ENCODE measurements at places on chromosomes 7 and 10.
A peak's percentile ranks its signal among the peaks of the same experiment; 100 is the strongest.

GRCh38 chr7:99372275-99373090 is 2.0 kb upstream of the ARPC1B start:
- DNase-seq: peak; percentile 81

DNA sequence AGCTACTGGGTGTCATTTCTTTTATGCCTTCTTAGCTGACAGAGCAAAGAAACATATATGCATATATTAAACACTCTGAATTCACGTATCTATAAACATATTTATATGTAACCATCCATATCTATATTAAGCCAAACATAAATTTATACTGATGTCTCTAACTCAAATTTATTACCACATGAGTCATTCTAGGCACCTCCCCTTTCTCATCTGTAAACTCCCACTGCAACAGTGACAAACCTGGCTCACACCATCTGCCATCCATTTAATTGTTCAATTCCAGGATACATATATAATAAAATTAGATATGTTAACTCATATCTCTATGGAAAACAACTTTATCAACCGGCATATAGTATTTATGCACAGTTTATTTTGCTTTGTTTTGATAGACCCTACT is 722.3 kb downstream of the SORCS1 start:
- no peak for DNase-seq

DNA sequence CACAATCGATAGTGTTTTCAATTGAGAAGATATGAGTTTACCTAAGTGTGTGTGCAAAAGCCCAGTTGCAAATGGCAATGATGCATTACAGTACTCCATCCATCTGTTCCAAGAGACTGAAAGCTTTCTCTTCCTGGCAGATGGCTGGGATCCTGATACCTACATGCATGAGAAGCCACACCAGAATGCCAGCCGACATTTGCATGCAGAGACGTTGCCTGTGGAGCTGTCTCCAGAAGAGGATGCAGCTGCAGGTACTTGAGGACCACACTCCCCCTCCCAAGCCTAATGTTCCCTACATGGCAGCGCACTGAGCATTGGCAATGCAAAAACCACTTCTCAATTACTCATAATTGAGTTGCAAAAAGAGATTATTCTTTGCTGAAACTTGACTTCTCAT is 332.1 kb downstream of the WDR11 start:
- DNase-seq: no peak

DNA sequence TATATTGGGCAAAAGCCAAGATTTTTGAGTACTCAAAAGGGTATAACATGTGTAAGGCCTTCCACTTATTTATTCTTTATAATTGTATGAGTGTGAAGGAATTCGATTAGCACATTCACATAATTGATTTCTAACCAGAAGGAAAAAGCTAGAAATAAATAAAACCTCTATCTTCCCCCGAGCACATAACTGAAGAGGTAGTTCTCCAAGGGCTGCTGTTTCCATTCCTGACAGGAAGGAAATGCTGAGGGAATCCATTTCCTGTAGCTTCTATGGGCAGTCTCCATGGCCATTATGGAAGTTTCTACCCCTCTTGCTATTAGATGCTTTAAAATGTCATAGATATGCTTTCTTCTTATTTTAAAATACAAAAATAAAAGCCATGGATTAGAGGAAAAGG is 70.5 kb upstream of the ABCB5 start:
- no peak for DNase-seq

- no peak for DNase-seq
Measured at GRCh38 chr10:21056461-21056860, 159.3 kb upstream of the NEBL start.

DNA sequence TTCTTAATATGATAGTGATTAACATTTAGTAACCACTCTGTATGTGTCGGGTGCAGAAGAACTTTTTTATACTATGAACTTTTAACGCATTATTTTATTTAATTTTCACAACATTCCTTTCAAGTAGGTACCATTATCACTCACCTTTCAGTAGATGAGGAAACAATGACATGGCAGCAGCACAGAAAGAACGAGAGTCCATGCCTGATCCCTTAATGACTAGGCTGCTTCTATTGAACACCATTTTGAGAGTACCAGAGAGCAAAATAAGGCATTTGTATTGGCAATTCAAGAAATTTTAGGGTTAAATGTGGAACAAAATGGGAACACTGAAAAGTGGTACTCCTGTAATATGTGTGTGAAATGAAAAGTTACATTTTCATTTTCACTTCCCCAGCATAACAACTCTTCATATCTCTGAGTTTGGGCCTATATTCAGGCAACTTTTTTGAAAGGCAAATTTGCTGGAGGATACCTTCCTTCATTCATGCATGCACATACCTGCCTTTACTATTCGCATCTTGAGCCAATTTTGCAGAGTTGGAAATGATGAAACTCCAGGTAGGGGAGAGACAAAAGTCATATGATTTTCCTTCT is 12.8 kb downstream of the LRRN3 start:
- no peak for DNase-seq

- DNase-seq: peak; percentile 36
Measured at GRCh38 chr7:105920766-105921165, 42.3 kb upstream of the CDHR3 start.

- no peak for DNase-seq
Measured at GRCh38 chr7:73954181-73954580, 73.8 kb upstream of the ELN start.

GRCh38 chr7:16417906-16418305 is 3.4 kb downstream of the CRPPA start:
- DNase-seq: no peak

- peak; percentile 26 for DNase-seq
Measured at GRCh38 chr7:149005427-149006344, 22.6 kb downstream of the PDIA4 start.

DNA sequence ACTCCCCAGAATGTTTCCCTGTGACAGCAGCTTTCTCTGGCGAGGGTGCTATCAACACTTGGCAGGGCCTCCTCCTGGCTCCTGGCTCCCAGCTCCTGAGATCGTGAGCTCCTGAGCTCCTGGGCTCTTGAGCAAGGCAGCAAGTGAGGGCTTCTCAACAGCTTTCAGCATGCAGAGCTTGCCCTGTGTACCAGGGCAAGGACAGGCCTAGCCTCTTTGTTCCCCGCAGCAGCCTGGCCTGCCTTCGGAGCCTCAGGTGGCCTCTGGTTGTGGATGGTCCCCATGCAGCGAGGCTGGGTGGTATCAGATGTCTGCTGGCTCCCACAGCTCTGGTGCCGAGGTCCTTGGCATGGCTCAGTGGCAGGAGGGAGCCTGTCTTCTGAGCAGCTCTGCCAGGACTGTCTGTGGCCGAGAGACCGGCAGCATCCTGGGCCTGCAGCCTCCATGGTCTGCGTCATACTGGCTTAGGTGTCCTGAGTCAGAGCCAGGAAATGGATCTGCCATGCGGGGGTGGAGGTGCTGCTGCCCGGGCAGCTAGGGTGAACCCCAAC is 44.2 kb downstream of the ZMIZ1 start:
- DNase-seq: no peak

GRCh38 chr7:92200791-92201190 is 21.8 kb upstream of the LRRD1 start:
- DNase-seq: no peak

DNA sequence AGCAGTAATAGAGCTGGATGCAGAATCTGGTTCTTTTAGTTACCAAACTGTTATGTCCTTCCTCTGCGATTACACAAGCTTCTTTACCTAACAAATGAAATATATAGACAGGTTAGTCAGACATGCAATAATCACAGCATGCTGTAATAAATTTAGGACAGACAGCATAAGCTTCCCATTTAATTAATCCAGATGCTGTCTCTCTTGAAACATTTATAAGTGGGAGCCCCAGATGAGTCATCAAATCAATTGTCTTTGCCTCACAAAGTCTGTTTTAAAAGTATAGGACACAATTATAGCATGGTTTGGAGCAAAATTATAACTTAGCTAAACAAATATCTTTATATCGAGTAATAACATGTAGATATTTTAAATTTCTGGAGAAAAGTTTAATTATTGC is 1.6 kb downstream of the CDNF start:
- DNase-seq: no peak

DNA sequence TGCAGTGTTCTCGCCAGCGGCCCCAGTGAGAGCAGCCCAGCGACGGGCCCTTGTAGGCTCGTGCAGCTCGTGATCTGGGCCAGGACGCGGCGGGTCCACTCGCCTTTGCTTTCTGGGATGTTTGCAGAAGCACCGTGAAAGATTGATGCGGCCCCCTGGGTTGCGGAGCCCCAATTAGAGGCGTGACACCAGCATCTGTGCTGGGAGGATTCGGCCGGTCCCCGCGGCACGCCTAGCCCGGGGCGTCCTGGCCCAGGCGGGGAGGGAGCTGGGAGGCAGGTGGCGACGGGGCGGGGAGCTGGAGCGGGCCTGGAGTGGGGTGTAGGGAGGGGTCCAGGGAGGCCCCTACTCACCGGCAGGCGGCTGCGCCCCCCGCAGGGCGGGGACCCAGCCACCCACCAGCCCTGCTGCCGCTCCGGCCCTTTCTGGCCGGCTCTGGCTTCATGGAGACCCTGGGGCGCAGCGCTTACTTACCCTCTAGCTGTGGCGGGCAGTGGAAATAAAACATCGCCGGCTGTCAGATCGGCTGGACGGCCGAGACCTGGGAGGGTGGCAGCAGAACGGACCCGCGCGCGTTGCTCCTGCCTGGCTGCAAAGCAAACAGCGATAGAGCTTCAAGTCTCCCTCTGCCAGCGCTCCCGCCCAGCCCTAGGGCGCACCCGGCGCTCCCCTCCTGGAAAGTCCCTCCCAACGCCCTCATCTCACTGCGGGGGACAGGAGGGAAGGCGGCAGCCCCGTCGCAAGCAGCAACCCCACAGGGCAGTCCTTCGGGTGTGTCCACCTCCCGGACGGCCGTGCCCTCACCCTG is 752 bp downstream of the DRGX start:
- peak; percentile 6 for DNase-seq

DNA sequence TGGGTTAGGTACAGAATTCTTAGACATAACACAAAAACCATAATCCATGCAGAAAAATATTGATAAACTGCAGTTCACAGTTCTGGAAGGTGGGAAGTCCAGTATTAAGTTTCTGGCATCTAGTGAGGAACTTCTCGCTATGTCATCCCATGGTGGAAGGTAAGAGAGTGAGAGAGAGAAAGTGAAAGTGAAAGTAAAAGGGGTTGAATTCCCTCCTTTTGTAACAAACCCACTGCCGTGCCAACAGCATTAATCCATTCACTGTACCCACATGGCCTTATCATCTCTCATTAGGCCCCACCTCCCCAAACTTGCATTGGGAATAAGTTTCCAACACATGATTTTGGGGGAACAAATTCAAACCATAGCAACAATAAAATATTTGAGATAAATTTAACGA is 17.1 kb downstream of the ZNF485 start:
- peak; percentile 25 for DNase-seq

All from SW480 (cell line).